Stimulated activated CD4-positive, alpha-beta T cell treated with anti-CD3 and anti-CD28 coated beads, Interleukin-1b, Interleukin-23, amount 100 ng/mL, for 1 hour (primary cell): ENCODE measurements at places on chromosomes 2 and 18.

DNA sequence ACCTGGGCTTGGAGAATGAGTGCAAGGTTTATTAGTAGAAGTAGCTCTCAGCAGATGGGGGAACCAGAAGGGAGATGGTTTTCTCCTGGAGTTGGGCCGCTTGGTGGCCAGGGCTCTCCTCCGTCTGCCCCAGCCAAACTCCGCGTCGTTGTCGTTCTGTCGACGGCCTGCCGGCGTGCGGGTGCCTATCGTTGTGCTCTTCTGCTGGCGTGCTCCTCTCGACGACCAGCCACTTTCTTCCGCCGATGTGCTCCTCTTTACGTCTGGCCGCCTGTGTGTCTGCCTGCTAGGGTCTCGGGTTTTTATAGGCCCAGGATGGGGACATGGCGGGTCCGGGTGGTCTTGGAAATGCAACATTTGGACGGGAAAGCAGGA, 119.1 kb downstream of the BMPR2 start:
- no peak for DNase-seq

DNA sequence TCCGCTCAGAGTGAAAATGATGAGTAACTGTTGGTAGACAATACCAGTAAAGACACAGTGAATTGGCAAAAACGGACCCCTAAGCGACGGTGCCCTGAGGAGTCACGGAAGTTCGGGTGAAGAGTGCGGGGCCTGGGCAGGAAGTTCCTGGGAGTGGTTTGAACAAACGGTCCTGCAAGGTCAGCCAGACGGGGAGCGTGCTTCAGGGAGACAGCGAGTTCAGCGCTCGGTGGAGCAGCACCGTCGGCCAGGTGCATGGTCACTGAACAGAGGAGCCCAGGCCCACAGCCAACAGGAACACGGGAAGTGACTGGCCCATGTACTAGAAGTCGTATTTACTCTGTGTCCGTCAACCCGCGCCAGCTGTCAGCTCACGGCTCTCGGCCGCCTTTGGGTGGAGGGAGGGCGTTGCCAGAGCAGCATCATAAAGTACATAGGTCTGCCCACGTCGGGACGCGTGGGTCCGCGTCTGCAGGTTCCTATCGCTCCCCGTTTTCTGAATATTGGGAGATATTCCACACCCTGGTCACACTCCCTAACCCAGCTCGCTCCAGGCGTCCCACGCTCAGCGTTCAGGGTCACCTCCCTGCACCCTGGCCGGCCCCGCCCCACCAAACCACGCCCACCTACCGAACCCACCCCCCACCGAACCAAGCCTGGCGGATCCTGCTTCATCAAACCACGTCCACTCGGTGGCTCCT, 75.6 kb upstream of the UXS1 start:
- DNase-seq: no peak

- no peak for DNase-seq
These were observed 172.6 kb downstream of the PRPF40A start for GRCh38 chr2:152544638-152545037.

- no peak for DNase-seq
These were observed 499.8 kb upstream of the MEIS1 start for GRCh38 chr2:65934992-65935629.

- no peak for DNase-seq
These were observed 18.9 kb downstream of the MRPL35 start for GRCh38 chr2:86218124-86218523.

DNA sequence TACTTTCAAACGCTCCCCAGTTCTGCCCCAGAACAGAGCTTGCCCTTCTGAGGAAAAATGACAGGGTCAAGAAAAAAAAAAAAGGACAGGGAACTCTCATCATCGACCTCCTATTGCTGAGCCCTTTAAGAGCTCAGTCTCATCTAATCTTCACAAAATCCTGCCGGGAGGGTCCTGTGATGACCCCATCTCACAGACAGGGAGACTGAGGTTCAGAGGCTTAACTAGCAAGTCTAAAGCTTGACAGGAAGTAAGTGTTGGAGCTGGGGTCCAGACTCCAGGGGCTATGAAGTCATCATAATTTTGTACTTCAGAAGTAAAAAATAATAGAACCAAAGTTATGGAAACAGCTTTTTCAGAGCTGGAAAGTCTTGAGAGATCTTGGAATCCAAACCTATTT, 171.1 kb upstream of the MYCN start:
- DNase-seq: no peak

DNA sequence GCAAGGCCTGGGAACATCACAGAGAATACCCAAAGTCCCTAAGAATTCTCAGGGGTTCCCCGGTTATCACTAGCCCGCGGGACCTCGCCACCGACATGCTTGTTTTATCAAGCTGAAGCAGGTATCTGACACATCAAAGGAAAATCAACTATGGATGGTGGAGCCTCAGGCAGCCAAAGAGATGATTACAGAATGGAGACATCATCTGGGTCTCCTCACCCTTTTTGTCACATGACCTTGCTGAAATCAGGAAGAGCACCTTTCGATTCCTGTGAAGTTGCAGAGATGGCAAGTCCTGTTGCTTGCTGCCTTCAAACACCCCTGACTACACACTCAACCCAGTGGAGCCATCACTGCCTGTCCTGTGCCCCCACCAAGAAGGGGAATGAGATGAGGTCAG, 19.2 kb upstream of the CAB39 start:
- no peak for DNase-seq

GRCh38 chr2:84483320-84483719, 24.2 kb upstream of the SUCLG1 start:
- no peak for DNase-seq

DNA sequence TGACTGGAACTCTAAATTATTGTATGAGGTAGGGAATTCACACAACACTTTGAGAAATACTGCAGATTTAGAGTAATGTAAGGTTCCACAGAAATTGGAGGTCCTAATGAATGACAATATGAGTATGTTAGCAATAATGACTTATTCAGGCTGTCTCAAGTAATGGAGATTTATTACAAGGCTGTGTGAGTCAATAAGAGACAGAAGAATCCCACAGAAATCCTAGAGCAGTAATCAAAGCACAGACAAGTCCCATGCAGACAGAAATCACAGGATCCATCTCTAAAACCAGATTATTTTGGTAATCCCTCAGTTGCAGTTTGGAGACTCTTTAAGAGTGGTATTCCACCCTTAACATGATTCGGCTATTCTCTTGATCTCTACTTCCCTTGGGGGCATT, 83.6 kb downstream of the FAM161A start:
- no peak for DNase-seq

GRCh38 chr2:65204461-65205210, 23.0 kb upstream of the ACTR2 start:
- no peak for DNase-seq

- no peak for DNase-seq
These were observed 185.9 kb upstream of the CCDC150 start for GRCh38 chr2:196453613-196454047.

DNA sequence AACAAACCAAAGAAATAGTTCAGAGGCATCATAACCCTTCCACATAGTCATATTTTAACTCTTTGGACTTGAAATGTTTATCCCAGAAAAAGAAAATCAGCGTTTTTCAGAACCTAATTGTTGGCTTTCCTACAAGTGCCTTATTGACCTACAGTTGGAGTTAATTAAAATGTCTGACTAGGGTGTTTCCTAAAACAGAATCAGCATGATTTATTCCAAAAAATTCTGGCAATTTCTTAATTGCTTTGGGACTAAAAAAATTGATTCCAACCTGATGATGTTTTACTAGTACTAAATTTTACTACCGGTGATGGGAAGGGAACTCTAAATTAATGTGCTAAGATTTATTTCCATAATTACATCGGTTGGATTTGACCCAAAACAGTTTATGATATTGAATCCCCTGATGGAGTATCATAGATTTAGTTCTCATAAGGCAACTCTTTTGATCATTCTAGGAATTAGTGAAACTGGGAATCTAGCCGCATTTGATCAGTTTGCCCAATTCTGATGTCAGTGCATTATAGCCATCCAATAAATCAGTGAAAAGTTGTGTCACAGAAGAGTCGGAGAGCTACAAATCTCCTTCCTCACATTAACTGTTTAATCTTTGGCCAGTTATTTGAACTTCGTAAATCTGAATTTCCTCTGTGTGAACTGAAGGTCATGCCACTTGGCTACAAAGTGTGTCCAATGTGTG, 134.3 kb upstream of the DSEL start:
- no peak for DNase-seq

DNA sequence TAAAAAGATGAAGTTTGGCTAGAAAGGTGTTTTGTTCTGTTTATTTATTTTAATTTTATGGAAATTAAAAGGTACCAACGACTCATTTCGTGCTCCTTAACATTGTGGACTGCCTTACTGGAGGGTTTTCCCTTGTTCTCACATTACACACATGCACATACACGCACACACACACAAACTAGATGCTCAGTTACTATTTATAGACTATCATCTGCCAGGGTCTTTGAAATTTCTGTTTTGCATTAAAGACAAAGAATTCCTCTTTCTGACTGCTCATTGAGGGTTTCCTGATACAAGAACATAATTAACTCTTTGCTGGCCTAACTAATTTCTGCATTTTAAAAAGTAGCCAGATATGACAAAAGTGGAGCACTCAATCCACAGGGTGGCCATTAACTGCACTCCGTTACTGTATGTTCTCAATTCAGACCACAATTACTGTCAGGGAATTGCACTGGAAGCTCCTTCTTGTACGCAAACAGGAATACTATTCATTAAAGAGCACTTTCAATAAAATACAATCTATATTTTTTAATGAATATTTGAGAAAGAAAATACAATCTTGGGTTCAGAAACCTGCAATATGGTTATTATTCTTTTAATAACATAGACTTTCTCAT, 366.9 kb upstream of the GALNT5 start:
- no peak for DNase-seq

GRCh38 chr2:149192427-149192826, 138.0 kb upstream of the LYPD6 start:
- DNase-seq: no peak

GRCh38 chr2:455015-455705, 167.3 kb upstream of the ALKAL2 start:
- DNase-seq: no peak

DNA sequence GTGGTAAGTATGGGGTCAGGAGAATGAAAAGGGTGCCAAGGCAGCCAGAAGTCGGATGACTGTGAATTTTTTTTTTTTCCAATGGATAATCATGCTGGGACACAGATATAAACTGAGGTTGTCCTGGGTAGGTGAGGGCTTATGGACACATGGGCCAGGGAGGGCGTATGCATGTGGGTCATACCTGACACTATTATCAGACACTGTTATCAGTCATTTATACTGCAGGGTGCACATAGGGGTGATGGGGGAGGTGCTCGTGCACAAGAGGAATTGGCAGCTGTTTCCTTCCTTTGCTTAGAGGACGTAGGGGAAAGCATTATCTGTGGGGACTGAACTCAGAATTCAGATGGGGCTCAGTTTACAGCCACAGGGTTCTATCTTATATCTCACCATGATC, 10.1 kb downstream of the CTIF start:
- no peak for DNase-seq

DNA sequence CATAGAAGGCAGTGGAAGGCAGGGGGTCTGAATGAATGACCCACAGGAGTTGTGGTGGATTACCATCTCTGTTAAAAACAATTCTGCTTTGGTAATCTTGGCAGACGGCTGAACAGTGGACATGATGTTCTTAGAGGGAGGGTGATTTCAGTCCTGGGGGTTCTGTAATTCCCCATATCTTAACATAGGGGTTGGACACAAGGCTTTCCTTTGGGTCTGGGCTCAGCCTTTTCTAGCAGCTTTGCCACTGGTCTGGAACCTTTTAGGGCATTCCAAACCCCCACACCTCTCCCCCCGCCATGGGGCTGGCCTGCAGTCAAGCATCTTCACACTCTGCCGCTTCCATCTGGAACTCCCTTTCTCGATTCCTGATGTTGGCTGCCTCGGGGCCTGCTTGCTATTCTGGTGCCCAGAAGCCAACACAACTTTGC, 50.3 kb downstream of the RPL37A start:
- no peak for DNase-seq

- DNase-seq: no peak
These were observed 206.2 kb downstream of the RPIA start for GRCh38 chr2:88897715-88898114.

GRCh38 chr2:1458432-1458831, 45.2 kb downstream of the TPO start:
- no peak for DNase-seq

DNA sequence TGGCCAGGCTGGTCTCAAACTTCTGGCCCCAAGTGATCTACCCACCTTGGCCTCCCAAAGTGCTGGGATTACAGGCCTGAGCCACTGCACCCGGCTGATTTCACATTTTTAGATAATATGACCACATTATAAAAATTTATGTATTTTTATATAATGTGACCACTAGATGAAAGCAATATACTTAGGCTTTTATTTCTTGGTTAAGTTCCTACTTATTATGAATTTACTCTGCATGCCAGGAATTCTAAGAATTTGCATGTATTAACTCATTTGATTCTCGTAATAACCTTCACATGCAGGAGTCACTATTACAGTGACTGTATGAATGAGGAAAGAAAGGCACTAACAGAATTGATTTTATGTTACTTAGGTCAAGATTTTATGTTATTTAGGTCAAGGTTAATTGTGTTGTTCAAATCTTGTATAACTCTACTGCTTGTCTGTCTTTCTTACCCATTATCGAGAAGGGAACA, 25.6 kb upstream of the CASP8 start:
- DNase-seq: no peak

DNA sequence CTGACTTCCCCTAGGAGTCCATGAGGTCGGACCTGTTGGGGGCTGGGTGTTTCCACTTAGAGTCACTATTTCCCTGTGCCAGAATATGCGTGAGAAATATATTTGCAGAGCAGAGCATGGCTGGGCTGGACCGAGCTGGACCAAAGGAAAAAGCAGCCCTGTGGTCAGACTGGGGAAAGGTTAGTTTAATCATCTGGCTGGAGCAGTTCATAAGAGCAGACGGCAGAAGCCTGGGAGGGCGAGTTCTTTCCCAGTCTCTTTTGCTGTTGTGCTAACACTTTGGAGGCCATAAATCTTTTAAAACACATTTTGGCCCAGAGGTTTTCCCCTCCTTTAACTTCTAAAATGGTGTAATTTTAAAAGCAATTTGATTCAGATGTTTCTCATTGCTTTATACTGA, 66.5 kb downstream of the GLI2 start:
- DNase-seq: no peak

GRCh38 chr2:74383254-74383653, 3.1 kb upstream of the DCTN1 start:
- no peak for DNase-seq

GRCh38 chr2:111185361-111186022, 64.8 kb downstream of the BCL2L11 start:
- no peak for DNase-seq

GRCh38 chr2:75475049-75475448, 85.7 kb downstream of the EVA1A start:
- no peak for DNase-seq

- no peak for DNase-seq
These were observed 197.2 kb upstream of the ID2 start for GRCh38 chr2:8484502-8485283.

DNA sequence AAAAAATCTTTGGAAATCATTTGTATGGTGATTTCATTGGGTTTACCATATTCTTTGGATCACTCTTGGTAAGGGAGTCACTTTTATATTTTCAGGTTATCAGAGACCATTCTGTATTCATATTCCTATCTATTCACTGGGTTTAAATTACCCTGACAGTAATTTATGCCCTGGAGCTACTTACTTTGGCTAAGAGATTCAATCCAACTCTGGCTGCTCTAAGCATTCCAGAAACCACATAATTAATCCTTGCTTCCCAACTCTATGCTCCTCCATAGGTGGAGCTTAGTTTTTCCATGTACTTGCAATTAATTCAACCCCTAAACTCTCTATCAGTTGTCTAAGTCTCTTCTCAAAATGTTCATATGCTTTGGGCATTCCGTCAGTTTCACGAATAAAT, 336.3 kb downstream of the AGPS start:
- DNase-seq: no peak

GRCh38 chr2:7119132-7119835, 202.1 kb downstream of the RNF144A start:
- DNase-seq: no peak
